Ascending aorta (tissue), 2 donors: ENCODE measurements at places on chromosomes 13 and 19.

DNA sequence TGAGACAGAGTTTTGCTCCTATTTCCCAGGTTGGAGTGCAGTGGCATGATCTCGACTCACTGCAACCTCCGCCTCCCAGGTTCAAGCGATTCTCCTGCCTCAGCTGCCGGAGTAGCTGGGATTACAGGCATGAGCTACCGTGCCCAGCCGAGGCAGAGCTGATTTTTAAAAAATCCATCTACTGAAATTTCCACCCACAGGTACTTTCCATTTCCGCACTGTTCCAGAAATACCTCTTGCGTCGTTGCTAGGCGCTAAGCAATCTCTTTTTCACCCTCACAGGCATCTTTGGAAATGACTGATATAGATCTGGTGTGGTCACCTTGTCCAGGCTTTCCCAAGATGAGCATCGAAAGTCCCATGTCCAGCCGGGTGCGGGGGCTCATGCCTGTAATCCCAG is 9.4 kb downstream of the TMEM38A start:
- DNase-seq, result no peak

GRCh38 chr19:47158879-47159503 is 28.4 kb downstream of the SAE1 start:
- DNase-seq, result no peak

DNA sequence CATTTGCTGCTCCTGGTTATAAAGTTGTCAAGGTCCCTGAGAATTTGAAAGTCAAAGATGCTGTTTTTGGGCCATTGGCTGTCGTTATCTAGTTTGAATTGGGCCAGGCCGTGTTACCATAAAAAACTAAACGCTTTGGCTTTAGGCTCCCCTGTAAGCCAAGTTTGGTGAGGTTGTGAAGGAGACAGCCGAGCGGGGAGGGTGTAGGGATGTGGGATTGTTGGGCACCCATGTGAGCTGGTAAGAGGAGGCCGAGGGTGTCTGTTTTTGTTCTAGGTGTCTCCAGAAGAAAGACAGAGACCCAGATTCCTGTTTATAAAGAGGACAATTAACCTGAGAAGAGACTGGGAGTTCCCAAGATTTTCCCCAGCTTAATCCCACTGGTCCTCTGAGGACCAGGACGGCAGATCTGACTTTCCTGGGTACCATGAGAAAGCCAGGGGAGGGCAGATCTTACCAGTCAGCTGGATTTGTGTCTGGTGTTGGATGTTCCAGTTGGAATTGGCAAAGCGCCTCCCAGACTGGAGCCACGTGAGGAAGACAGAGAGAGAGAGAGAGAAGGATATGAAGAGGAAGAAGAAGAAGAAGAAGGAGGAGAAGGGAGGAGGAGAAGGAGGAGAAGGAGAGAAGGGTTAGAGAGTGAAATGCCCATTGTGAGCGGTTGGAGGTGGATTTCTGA is 25.1 kb downstream of the TMEM255B start:
- DNase-seq, result no peak

GRCh38 chr13:39656325-39656677 is 839 bp downstream of the COG6 start:
- DNase-seq, result no peak
